ENCODE measurements at places on chromosomes 1 and 21.

DNA sequence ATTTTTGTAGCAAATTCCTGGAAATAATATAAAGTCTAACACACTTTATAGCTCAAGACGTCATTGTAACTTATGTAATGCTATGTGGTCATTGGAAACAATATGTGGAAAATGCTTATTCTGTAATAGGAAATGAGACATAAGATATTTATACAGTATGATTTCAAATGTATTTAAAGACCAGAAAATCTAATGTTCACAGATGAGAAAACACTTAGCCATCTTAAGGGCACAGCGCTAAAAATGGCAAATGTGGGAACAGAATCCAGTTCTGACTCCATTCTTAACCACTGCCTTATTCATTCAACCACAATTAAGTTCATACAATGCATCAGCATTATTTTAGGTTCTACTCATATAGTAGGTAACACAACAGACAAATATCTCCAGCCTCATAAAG lies 12.5 kb downstream of the CSDE1 start:
- no peak for DNase-seq

GRCh38 chr1:192521734-192522133 lies 53.8 kb upstream of the RGS1 start:
- DNase-seq: no peak

- no peak for DNase-seq
Measured at GRCh38 chr1:201968202-201968925, 13.1 kb downstream of the TIMM17A start.

- DNase-seq: no peak
Measured at GRCh38 chr1:15522551-15522950, 1.5 kb downstream of the CASP9 start.

- DNase-seq: no peak
Measured at GRCh38 chr1:118698911-118699310, 289.2 kb downstream of the TBX15 start.

GRCh38 chr1:79364896-79365295 lies 358.4 kb upstream of the ADGRL4 start:
- DNase-seq: no peak

GRCh38 chr21:25558123-25558522 lies 49.2 kb downstream of the MRPL39 start:
- no peak for DNase-seq

GRCh38 chr1:43963006-43963405 lies 6.8 kb upstream of the DPH2 start:
- DNase-seq: no peak

DNA sequence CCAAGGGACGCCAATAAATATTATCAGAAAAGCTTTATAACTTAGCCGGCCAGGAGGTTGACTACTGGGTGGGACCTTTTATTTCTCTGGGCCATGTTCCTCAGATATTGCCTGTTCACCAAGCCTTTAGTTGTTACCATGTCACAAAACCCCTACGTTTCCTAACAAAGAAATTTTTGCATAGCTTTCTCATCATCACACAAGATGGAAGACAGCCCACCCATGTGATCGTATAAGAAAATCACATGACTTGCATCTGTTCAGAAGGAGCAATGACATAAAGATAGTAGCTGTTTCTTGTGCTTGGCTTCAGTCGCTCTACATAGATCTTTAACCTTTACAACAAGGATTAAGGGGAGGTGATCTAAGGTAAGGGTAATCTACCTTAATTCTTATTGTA lies 88.9 kb upstream of the NGF start:
- DNase-seq: no peak

DNA sequence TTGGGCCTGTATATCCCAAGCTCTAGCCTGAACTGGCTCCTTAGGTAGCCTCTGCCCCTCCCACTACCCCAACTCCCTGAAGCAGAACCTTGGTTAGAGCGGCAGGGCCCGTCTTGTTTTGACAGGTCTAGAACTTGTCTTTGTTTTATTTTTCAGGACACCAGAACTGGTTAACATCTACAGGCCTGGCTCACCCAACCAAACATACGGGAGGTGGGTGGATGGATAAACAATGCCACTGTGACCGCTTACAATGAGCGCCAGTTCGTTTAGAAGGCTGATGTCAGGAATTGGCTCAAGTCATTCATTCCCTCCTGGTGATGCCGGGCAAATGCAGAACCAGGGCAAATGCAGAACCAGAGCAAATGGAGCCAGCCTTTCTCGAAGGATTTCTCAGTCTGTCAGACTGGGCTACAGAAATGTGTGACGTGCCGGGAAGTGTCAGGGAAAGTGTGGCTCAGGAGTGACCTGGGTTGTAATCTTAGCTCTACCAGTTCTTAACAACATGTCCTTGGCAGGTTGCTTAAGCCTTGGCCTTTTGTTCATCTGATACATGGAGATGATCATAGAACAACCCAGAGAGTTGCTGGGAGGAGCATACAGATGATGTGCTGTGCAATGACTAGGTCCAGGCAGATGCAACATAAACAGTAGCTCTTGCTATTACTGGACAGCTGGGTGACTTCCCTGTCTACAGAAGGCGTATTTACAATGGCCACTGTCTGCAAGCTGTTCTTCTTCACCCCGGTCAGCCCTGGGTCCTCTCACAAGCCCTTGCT lies 30.5 kb upstream of the BTG2 start:
- no peak for DNase-seq

- DNase-seq: no peak
Measured at GRCh38 chr1:30523055-30524020, 200.0 kb downstream of the MATN1 start.

GRCh38 chr21:25490742-25491141 lies 116.5 kb downstream of the MRPL39 start:
- no peak for DNase-seq

DNA sequence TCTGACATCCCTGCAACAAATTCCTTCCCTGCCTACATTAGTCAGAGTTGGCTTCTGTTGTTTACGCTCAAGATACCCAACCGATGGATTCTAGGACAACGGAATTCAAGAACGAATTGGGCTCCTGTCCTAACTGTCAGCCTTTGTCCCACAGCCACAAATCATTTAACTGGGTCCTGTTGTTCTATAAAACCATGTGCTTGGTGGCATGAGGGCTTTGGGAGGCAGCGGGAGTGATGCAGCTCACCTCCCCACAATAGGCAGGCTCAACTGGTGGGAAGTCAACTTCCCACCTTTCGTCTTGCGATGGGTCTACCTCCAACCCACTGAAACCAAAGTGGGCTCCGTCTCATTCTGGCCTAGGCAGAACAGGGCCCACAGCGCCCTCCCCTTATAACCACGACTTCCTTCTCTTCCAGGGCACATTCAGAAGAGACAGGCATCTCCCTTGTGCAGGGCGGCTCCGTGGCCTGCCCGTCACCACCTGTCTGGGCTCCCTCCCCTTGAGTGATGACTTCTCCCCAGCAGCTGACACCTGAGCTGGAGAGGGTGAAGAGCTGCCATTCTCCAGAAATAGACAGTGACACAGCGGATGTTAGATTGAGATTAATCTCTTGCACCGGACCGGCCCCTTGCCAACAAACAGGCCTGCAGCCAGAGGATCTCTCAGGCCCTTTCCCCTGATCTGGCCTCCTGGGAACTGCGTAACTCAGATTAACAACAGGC lies 26.5 kb downstream of the LRRC38 start:
- DNase-seq: no peak

DNA sequence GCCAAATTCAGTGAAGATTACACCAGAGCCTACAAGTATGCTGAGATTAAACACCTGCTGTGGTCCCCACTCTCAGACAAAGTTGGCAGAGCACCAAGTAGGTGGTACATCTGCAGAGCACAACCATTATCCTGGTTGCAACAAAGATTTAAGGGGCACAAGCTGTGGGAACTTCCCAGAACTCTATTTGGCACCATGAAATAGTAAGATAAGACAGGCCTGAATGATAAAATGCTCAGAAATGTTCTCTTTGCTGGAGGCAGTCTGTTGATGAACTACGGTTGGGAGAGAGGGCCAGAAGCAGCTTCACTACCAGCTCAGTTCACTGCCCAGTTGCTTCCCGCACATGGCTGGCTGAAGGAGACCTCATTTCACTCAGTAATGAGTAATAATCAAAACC lies 19.9 kb downstream of the RPL5 start:
- no peak for DNase-seq

DNA sequence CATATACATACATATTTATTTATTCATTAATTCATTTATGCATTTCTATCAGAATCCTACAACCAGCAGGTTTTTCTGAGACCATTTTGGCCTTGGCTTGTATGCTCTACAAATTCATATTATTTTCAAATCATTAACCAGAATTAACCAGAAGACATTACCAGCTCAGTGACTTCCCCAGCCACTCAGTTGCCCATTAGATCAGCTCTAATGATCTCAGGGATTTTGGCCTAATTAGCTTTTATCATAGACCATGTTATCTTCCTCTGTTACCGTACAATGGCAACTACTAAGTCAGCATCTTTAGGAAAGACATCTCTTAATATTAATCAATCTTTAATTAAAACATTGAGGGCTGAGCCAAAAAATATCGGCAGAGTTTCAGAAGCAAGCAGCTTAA lies 90.3 kb upstream of the BMP8A start:
- DNase-seq: no peak

DNA sequence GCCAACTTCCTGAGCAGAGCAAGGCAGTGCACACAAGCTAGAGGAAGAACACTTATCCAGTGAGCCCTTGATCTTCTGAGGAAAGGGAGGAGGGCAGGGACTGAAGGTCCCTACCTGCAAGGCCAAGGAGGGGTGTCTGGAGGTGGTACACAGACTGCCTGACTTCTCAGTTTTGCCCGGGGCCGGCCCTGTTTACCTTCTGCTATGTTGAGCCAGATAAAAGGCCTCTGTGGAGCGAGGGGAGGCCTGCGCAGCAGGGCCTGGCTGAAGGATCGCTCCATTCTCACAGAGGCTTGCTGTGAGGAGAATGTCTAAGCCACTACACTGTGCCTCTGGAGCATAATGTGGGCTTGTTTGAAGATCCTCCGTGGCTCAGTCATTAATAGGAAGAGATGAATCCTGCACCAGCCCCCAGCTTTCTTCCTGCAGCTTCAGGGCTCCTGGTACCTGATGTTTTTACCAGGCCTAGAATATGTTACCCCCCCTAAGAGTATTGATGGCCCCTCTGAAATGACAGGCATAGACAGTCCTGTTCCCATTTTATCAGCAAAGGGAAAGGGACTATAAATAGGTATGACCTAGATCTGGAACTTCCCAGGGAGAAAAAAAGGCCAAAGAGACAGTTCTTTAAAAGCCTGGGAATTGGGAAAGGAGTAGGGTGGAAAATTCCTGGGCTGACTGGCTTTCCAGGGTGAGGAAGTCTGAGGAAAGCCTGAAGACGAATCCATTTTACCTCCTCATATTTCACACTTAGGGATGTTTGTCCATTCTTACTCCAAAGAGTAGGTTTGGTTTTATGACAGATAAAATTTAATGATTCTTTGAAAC lies 4.7 kb downstream of the POGK start:
- no peak for DNase-seq

DNA sequence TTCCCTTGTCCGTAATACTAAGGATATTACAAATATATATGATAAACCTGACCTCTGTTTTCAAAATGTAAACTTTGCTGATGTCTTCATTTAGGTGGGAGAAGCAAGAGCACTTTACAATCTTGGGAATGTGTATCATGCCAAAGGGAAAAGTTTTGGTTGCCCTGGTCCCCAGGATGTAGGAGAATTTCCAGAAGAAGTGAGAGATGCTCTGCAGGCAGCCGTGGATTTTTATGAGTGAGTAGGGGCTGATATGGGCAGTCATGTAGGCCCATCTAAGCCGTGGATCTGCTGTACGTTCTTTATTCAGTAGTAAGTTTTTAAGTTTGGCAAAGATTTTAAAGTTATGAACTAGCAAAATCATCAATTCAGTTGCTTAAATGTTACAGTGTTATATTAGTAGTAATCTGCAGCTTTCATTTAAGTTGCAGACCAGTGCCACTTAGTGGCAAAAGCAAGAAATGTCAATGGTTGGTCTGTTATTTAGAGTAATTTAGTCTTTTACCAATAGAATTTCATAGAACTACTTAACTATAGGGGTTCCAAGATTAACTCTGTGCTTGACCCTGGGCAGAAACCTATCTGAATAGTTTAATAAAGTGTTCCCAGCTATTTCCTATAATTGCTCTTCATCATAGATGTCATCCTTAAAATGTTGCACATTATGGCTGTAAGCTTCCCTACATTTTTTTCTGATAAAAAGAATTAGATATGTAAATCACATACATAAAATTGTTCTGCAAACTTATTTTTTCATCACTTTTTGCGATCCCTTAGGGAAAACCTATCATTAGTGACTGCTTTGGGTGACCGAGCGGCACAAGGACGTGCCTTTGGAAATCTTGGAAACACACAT lies 21.3 kb downstream of the GPSM2 start:
- no peak for DNase-seq

- DNase-seq: no peak
Measured at GRCh38 chr1:43576521-43576920, 45.8 kb downstream of the PTPRF start.

DNA sequence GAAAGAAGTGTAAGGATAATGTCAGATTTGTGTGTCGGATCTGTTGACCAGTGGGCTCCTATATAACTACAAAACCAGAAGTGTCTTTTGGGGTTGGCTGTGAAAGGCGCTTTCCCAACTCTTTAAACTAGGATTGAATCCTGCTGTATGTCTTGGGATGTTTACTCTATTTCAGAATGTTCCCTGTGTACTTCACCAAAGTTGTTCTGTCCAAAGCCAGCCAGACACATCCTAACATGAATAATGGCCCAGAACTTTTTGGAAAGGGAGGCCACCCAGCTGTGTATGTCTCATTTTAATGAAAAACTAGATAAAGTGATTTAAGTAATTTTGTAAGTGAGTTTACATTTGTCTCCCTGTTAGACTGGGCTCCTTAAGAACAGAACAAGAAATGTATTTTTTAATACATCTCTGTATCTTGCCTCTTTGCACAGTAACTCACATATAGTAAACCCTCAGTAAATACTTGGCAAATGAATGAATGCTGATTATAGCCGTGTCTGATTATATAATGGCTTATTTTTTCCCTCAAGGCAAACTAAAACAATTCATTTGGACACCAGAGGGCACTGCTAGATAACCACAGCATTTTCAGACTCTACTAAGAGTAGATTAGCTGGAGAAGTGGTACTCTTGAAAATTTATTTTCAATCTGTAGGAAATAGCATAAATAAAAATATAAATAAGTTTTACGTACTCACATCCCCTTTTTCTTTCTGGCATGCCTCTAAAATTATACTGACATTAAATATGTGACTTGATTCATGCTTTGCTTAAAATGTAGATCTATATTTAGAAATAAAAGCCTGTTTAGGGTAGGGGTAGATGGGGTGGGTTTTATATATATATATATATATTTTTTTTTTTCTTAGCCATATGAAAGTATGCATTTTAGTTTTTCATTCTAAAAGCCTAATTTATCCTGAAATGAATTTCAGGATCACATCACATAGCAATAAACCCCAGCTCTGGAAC lies 23.8 kb downstream of the TSEN15 start:
- no peak for DNase-seq

GRCh38 chr1:66542811-66543767 lies 9.1 kb downstream of the SGIP1 start:
- DNase-seq: no peak

DNA sequence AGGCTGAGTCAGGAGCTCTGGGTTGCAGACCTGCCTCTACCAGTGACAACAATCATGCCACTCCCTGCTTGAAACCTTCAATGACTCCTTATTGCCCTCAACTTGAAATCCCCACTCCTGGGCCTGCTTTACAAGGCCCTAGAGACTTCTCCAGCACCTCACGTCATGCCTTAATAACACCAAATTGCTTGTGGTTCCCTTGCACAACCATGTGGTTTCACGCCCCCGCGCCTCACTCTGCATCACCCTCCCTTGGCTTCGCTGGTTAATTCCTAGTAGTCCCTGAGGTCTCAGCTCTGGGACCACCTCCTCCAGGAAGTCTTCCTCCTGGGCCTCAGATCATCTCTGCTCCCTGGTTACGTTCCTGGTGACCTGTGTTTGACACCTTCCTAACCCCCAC lies 33.0 kb downstream of the EPHA2 start:
- no peak for DNase-seq
